ENCODE measurements at places on chromosomes 12 and 14.

DNA sequence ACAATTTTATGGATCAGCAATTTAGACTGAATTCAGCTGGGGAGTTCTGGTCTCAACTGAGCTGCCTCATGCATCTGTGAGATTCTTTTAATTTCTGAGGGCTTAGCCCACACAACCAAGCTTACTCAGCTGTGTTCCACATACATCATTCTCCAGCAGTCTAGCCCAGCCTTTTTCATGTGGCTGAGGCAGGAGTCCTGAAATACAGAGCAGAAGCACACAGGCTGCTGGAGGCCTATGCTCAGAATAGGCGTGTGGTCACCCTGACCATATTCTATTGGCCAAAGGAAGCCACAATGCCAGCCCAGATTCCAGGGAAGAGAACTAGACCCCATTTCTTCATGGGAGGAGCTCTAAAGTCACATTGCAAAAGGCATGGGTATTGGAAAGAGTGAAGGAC, 72.3 kb upstream of the DHRS4 start:
- DNase-seq = no peak

DNA sequence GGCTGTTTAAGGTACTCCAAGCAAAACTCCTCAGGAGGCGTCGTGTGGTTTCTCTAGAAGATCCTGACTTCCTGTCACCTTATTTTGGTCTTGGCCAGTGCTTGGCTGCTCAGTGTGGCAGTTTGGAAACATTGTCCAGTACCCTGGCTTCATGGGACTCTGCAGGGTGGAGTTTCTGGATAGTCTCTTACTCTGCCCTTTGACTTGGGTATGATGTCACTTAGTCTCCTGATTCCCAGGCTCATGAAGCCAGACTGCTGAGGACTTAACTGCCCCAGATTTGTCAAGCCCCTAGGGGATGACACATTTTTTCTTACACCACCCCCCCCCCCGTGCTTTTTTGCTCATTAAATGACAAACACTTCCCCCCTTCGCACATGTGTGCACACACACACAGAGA, 82.7 kb downstream of the ADCK1 start:
- DNase-seq = no peak

DNA sequence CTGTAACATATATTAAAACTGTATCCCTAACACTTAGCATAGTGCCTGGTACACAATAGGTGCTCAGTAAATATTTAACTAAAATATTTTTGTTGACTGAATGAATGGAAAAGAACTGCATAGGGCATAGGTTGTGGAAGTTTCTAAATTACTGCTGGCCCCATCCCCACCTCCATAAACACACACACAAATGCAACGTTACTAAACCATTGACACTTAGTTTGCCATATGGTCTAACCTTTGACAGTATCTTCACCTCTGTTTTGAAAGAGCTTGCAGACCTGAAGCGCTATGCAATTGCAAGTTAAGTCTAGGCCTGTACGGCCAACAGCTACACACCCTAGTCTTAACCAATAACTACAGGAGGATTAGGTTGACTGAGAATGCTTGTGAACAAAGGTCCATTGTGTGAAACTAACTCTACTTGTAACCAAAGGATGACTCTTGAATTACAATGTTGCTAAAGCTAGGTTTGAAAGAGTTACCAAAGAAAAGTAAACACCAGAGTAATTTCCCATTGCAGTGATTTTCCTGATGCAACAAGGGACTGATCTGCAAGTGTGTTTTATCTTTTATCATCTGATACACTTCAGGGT, 924 bp upstream of the MANSC1 start:
- no peak for DNase-seq

DNA sequence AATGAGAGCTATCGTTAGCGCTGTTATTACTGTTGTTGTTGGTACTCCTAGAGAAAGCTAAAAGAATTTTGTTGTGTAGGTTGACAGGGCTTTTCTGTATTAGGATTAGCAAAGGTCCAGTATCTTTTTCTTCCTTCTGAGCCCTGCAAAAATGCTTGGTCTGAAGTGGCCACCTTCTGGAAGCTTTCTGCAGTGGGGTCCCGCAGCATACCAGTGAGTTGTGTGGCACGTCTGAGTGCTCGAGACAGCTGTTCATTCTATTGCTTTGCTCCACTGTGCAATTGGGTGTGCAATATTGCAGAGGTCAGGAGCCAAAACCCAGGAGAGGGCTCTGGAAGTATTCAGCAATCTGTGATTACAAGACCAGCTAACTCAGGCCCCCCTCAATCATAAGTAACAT, 57.1 kb downstream of the CCDC60 start:
- no peak for DNase-seq

- DNase-seq = no peak
Observed at GRCh38 chr12:100661300-100661951, 87.9 kb downstream of the GAS2L3 start.

DNA sequence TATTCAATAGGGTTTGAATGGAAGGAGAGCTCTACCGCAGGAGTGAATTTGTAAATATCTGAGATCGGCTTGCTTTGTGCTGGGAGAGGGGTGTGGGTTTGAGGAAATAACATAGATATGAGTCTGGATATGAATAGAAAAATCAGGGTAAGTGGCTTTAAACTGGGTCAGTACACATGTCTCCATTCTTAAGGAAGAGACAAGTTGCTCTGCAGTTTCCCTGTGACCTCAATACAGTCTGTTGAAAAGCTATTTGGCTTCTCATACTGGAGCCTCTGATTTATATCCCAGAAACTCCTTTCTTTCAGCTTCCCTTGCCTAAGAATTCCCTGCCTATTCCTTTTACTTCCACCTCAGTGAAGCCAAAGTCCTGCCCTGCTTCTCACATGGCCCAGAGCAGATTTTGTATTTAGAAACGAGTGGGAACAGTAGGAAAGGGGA, 153.5 kb upstream of the ATF7IP start:
- DNase-seq = no peak

- no peak for DNase-seq
Observed at GRCh38 chr12:49624921-49625577, 1.7 kb downstream of the PRPF40B start.

DNA sequence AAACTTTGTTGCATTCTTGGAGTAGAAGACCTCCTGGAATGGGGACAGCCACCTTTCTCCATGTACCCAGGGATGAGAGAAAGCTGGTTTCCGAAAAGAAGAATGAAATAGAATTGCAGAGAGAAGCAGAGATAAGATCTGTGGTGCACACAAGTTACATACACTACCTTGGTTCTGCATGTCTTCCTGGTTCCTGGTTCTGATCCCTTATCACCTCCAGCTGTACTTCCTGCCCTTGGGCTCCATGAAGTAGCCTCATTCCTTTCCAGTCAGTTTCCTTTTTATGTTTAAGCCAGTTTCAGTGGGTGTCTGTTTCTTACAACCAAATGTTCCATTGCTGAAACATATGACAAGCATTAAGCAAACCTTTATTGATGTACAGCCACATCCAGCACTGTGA, 69.3 kb downstream of the FBXW8 start:
- no peak for DNase-seq

DNA sequence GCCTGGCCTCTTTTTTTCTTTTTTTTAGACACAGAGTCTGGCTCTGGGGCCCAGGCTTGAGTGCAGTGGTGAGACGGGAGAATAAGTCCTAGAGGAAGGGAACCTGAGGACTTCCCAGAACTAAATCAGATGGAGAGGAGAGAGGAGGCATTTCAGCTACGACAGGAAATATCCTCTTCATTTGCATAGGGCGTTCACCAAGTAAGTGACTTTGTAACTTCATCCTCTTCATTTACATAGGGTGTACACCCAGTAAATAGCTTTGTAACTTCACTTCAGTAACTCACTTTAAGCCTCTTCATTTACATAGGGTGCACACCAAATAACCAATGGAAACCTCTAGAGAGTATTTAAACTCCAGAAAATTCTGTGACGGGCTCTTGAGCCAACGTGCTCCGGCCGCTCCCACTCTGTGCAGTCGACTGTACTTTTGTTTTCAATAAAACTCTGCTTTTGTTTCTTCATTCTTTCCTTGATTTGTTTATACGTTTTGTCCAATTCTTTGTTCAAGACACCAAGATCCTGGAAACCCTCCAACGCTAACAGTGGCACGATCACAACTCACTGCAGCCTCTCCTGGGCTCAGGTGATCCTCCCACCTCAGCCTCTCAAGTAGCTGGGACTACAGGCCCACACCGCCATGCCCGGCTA, 21.4 kb upstream of the ANKRD9 start:
- DNase-seq = no peak

GRCh38 chr14:106210650-106211049, 684.3 kb downstream of the TMEM121 start:
- DNase-seq = no peak

DNA sequence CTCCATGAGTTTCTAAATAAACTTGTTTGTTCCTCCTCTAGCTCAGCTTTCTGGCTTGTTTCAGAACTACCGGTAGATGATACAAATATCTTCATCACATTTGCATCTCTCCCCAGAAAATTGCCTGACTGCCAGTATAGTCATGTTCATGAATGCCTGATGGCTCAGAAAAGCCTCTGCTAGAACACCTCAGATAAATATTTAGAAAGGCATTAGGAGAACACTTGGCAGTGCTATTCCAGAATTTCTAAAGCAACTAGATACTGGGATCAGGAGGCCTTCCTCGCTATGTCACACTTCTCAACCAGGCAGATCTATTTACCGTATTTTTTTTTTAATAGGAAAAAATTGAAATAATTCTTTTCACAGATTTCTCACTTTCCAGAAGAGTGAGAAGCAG, 32.3 kb upstream of the KRAS start:
- no peak for DNase-seq

All from BJ (cell line).